Retinal pigment epithelial cell (primary cell): ENCODE measurements at places on chromosomes 5 and 9.

- no peak for DNase-seq
Measured at GRCh38 chr5:119174578-119175163, 103.8 kb downstream of the DMXL1 start.

GRCh38 chr9:99231711-99232110 is 9.6 kb downstream of the SEC61B start:
- no peak for DNase-seq

- DNase-seq = no peak
Measured at GRCh38 chr5:164000819-164001218, 495.4 kb downstream of the MAT2B start.

GRCh38 chr5:88140856-88141752 is 127.5 kb downstream of the TMEM161B start:
- peak; percentile 84 for DNase-seq

DNA sequence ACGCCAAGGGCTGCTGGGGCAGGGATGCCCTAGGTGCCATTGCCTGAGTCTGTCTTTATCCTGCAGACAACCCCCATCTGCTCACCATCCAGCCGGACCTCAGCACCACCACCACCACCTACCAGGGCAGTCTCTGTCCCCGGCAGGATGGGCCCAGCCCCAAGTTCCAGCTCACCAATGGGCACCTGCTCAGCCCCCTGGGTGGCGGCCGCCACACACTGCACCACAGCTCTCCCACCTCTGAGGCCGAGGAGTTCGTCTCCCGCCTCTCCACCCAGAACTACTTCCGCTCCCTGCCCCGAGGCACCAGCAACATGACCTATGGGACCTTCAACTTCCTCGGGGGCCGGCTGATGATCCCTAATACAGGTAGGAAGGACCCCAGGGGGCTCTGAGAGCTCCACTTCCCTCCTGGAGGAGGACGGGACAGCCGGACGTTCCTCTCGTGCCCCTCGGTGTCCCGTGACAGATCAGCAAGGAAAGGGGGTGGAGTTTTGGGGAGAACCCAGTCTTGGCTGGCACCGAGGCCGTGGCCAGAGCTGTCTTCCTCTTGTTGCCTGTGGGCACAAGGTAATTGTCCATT is 24.9 kb downstream of the HK3 start:
- no peak for DNase-seq

DNA sequence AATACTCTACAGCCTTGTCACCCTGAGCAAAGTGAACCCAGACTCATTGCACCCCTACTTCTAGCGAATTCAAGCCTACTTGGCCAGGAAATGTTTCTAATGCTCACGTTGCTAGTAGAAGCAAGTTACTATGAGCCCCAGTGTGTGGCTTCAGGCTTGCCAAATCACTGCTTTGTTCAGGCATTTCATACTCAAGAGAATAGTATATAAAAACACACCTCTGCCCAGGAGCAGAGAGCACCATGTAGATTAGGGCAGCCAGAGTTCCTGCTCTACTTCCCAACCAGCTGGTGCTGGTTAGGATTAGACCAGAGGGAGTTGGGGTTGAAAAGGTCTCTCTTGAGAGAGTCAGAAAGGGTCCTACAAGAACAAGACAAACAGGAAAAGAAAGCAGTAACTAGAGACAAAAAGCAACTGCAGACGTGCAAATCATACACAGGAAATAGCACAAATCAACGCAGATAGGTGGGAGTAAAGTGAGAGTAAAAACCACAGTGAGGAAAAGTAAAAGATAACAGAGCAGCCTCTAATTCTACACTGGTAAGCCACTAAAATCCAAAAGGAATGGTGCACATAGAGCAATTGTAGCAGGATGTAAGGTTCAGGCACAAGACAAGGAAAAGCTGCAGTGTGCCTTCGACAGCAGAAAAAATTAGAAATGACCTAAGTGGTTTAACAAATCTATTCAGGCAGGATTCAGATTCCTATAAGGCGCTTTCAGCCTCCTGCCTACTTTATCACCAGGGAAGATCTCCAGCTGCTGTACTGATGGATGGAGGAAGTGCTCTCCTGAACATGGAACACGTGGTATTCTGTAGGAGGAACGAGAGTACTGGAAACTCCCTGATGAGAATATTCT is 49.6 kb upstream of the KIF2A start:
- no peak for DNase-seq

- DNase-seq = no peak
Measured at GRCh38 chr5:57307516-57307915, 133.7 kb downstream of the GPBP1 start.

GRCh38 chr9:3177146-3177761 is 333.4 kb upstream of the PUM3 start:
- DNase-seq = no peak

GRCh38 chr9:130041648-130042405 is 1.2 kb downstream of the FNBP1 start:
- DNase-seq = no peak

- no peak for DNase-seq
Measured at GRCh38 chr5:95057615-95058014, 227.3 kb downstream of the MCTP1 start.

DNA sequence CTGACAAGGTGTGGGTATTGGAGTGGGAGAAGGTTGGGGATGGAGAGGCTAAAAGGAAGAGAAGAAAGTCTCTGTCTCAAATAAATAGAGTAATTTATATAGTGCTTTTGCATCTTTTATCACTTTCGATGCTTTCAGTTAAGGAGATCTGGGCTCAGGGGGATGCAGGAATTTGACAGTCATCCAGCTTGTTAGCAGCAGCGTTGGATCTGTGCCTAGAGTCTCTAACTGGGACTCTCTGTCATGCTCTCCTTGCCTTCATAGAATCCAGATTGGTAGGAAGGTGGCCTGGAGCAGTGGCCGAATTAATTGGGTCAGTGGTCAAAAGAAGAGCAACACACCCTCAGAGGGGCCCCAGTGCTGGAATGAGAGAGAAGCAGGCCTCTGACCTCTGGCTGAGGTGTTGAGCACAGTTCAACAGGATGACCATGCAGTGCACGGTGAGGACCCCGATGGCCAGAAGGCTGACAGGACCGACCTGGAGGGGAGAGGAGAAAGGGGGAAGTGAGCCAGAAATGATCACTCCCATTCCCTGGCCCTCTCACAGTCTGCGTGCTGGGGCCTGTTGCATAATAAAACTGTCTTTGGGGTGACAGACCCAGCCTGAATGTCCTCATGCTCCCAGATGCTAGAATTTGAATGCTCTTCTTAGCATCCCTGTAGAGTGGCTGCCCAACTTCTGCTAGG is 7.6 kb downstream of the SLC36A3 start:
- DNase-seq = no peak

GRCh38 chr5:132759114-132760048 is 12.2 kb downstream of the CCNI2 start:
- no peak for DNase-seq

DNA sequence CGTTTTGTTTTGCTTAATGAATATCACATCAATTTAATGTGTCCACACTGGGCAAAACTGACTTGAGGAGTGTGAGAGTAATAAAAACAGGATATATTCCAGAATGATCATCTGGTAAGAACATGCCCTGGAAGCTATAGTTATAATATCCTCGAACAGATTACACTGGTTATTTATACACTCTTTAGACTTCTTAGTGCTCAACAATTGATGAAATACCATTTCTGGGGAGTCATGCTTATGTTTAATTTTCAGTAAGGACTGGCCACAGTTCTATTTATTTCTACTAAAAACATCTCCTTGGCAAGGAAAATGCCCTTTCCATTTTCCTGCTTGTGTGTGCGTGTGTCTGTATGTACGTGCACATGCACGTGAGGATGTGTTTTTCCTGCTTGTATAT is 205.0 kb downstream of the TRIO start:
- DNase-seq = no peak

- DNase-seq = no peak
Measured at GRCh38 chr5:81154725-81155124, 78.4 kb upstream of the CKMT2 start.

DNA sequence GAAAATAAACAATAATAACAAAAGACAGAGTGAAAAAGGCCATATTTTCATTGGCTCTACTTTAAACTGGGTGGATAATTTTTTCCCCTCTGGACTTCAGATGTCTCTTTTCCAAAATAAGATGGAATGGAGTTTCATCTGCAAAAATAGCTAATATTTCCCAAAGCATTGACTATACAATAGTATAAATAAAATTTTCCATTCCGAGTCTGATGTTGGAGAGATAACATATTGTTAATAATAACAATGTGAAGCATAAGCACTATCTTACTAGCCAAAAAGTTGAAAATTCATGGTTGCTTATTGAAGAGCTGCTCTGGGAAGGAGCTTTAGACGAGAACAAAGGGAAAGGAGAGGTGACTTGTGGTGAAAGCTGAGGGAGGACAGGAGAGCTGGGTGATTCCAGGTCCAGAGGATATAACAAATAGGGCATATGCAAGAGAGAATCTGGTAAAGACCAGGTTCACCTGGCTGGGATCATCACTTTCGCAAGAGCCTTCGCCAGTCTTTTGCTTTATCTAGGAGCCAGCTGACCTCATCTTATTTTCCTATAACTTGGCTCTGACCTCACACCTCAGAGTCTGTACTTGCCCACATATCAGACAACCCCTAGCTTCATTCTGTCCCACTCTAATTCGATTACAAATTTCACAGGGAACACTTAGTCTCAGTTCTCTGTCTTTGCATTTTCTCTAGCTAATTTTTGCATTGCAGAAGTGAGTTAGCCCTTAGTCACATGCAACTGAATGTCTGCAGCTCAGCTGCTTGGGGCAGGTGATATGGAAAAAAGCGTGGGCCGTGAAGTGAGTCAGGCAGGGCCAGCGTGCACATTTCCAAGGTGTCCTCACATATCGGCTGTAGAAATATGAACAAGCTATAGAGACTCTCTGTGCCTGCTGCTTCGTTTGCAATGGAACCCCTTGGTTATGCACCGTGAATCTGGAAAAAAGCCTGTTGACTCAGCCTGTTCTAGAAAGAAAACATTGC is 7.6 kb upstream of the ZNF474 start:
- no peak for DNase-seq

DNA sequence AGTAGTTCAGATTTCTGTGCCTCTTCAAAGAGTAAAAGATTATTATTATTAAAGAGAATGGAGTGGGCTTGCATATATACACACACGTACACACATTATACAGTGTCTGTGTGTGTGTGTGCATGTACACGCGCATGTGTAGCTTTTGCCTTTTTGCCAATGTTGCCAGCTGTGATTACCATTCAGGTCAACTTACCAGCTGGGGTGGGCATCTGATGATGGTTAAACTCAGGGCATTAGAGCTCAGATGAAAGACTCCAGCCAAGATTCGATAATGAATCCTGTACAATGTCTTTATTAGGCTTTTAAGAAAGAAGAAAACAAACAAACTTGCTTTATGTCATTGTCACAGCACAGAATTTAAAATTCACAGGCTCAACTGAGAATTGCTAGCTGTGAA is 296.5 kb upstream of the DMAC1 start:
- DNase-seq = no peak
